ENCODE measurements at places on chromosomes 16 and 17.

- no peak for DNase-seq
Measured at GRCh38 chr17:2433696-2434095, 32.8 kb upstream of the MNT start.

- no peak for DNase-seq
Measured at GRCh38 chr16:10015397-10015796, 166.8 kb downstream of the GRIN2A start.

DNA sequence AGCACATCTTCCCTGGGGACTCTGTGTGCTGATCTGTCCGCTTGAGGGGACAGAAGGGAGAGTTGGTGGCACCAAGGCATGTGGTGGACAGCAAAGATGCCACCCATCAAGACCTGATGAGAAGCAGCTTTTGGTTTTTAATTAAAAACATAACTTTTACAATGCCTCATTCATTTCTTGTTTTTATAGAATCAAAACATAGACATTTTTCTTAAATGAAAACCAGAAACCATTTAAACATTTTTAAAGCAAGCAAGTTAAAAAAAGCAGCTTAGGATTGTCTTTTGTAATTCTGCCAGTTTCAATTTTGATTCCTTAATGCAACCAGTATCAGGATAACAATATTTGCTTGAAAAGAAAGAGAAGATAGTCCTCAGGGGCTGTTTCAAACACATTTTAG, 123.7 kb upstream of the AXIN2 start:
- DNase-seq: no peak

GRCh38 chr17:51425773-51426172, 165.4 kb downstream of the UTP18 start:
- DNase-seq: no peak

DNA sequence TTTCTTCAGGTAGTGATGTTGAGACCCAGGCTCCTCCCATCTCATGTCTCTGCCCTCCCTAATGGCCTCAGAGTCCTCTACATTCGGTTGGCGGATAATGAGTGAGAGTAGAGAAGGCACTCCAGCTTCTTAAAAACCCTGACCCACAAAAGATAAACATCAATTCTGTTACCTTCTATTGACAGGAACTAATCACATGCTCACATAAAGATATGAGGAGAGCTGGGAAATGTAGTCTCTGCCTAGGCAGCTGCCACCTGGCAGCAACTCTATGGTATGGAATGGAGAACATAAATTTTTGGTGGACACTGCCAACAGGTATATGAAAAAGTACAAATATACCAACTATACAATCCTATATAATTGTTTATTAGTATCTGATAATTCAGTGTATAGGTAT, 110.7 kb upstream of the HLF start:
- DNase-seq: no peak

- no peak for DNase-seq
Measured at GRCh38 chr17:5785338-5785737, 201.0 kb upstream of the NLRP1 start.
